ENCODE measurements at places on chromosomes 7 and 10.

DNA sequence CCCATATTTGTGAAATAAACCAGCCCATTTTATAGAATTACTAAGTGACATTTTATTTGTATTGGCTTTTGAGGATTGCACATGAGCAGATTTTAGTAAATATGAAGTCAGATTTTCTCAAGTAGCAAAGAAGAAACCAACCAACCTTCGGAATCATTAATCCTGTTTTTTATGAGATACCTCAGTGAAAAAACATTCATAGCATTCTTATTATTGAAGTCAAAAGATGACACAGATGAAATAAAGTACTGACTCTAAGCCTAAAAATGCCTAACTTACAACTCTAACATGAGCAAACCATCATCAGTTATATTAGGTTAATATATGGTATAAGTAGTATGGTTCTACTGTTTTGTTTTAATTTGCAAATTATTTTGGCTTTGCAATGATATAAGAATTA, 59.9 kb upstream of the AGBL3 start:
- DNase-seq = no peak

DNA sequence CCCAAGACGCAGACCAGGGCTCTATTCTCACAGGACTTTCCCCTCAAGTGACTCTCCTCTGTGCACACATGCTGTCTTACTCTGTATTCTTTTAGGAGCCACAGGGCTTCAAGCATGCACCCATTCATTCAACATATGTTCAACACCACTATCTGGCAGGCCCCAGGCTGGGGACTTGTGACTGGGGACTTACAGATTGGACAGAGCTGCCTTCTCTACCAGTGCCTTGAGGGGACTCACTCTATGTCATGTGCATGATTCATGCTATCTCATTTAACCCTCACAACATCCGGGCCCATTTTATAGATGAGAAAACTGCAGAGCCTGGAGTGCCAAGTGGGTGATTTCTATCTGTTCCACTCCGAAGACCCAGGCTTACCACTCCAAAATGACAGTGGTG, 34.3 kb downstream of the MYL10 start:
- no peak for DNase-seq

DNA sequence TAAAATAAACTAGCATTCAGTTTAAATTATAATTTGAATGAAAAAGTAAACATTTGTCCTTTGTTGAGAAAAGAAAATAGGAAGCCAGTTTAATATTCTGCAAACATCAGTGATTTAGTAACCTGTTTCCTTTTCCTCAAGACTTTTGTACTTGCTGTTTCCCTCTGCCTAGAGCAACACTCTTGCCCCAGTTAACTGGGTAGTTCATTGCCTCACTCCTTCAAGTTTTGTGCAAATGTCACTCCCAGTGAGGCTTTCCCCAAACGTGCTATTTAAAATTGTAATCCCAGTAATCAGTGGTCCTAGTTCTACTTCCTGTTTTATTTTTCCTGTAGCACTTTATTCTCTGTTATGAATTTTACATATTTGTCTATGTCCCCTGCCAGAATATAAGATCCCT, 23.8 kb downstream of the DLD start:
- DNase-seq = no peak

DNA sequence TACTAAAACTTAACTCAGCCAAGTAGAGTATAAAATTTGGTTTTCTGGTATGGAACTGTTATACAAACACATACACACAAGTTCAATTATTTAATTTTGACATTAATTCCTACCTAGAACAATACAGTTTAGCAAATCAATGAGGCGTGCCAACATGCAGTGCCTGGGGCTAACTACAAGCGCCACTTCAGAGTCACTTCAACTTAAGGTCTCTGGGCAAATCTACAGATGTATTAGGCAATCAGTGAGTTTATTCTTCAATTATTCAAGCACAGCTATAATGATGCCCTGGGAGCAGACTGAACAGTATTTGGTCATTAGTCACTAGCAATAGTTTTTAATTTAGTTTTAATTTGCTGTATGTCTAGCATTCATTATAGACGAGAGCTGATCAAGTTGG, 51.6 kb downstream of the HIBADH start:
- no peak for DNase-seq

DNA sequence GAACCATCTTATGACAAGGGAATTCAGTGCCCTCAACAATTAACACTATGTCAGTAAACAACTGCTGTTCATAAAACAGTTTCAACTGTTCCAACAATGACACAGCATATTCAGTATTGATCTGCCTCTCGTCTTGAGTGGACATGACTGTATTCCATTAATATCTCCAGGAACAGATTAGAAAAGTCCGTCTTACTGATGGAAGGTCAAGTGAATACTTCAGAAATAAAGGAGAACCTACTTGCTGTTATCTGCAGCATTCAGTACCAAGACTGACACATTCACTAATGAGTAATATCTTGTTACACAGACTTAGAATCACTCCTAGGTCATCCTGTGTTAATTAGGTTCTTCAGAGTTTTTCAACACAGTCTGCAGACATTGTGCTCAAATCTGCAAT, 12.1 kb downstream of the KBTBD2 start:
- DNase-seq = no peak

DNA sequence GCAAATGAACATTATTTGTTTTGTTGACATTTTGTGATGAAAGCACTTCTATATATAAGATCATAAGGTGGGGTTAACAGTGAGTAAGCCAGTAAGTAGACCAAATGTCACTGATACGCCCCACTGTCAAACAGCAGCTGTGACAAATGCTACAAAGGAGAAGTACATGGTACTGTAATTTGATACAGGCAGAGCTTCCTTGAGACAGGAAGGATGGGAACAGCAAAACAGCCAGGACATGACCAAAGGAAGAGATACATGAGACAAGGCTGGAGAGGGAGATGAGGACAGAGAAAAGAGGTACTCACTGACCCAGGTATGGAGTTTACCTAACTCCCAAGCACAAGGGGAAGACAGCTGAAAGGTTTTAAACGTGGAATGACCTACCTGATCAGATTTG, 127.0 kb downstream of the SRPK2 start:
- no peak for DNase-seq

- no peak for DNase-seq
These were observed 67.6 kb upstream of the NFE2L3 start for GRCh38 chr7:26084418-26084817.

DNA sequence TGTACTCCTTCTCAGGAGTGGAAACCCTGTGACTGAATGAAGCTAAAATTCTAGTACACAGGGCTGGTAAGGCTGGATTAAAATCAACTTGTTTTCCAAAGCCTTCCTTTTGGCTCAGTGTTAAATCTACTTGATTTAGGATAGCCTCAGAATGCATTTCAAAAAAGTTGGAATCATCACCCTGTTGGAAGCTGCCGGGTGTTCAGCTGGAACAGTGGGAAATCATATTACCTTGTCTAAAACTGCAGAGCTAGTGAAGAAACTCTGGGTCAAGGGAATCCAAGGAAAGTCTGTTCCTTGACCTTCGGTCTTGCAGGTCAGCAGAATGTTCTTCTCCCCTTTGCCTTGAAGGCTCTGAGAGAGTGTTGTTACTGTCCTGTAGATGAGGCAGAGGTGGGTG, 252.1 kb upstream of the INHBA start:
- DNase-seq = no peak

DNA sequence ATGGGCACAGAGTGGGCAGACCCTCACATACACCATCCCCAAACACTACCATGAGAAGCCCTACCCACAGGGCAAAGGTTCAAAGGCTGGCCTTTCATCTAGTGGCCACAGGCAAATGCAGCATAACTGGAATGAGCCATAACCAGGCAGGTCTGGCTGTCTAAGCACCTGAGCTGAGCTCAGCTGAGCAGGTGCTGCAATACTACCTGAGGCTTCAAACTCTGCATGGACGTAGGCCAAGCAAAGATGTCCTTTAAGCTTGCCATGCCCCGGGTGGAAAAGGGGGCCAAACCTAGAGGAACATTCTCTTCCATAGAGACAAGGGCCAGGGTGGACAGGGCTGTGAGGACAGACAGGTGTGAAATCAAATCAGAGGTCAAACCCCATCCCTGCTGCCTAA, 65.3 kb upstream of the CAMK2B start:
- DNase-seq = no peak

GRCh38 chr7:33534833-33535232, 370.5 kb upstream of the BMPER start:
- no peak for DNase-seq

GRCh38 chr10:30553018-30553625, 76.4 kb downstream of the LYZL2 start:
- DNase-seq = no peak

DNA sequence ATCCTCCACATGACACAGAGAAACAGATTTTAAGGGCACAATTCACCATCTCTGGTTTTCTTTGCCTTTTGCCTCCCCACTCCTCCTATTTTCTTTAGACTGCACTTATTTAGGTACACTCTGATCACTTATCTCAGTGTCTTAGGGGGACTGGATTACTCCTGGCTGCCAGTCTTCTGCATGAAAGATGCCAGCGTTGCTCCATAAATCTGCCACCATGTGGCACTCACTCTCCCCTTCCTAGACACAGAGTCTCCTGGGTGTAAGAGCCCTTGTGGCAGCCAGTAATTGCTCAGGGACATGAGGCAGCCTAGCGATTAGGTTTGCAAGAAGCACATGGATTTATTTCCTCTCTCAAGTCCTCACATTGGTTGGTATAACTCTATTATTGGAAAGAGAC, 34.5 kb upstream of the RBM20 start:
- no peak for DNase-seq

DNA sequence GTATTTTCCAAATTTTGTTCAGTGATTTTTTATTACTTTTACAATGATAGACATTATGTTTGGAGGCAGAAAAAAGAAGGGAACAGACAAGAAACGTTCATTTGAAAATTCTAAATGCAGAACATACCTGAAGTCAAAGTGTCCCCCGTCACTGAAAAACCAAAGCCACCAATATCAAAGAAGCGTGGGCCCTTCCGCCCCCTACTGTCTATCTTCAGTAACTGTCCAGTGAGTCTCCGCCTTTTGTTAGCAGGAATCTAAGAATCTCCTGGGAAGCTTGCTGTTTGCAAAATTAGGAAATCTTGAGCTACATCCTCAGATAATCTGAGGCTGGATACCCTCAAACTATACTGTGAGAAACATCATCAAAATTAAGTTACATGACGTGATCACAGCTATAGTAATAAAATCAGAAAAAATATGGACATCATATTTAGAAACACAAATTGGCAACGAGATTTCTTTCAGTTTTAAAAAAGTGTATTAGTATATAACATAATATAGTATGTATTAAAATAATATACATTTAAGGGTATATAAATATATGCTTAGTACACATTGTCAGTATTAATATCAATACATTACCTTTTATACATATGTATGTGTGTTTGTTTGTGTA, 169.3 kb upstream of the AKR1E2 start:
- DNase-seq = peak; percentile 71

GRCh38 chr10:66572700-66573099, 353.1 kb upstream of the LRRTM3 start:
- no peak for DNase-seq

DNA sequence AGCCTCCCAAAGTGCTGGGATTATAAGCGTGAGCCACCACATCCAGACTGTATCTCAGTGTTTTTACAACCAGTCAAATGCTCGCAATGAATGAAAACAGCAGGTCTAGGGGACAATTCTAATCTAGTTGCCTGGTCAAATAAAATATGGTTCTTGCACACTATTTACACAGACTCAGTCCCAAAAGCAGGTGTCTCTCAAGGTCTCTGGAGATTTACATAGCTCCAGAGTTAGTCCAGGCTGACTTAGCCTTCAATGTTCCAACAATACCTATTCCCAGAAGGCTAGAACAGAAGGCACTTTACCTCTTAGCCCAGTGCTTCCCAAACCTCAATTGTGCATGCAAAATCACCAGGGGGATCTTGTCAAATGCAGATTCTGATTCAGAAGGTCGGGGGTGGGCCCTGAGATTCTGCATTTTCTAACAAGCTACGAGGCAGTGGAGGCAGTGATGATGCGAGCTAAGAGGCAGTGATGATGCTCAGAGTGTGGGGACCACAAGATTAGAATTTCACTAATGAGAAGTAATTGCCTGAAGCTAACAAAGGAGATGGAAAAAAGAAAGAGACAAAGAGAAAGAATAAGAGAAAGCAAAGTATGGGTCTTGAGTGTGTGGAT, 6.4 kb downstream of the KIAA1549 start:
- DNase-seq = no peak

DNA sequence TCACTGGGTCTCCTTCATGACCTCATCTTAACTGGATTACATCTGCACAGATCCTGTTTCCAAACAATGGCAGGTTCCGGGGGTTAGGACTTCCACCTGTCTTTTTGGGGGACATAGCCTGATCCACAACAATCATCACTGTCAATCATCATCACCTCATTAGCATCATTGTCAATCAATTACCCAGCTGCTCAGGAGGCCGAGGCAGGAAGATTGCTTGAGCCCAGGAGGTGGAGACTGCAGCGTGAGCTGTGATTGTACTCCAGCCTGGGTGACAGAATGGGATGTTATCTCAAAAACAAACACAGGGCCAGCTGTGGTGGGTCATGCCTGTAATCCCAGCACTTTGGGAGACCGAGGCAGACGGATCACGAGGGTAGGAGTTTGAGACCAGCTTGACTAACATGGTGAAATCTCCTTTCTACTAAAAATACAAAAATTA, 18.7 kb downstream of the AMZ1 start:
- DNase-seq = no peak

DNA sequence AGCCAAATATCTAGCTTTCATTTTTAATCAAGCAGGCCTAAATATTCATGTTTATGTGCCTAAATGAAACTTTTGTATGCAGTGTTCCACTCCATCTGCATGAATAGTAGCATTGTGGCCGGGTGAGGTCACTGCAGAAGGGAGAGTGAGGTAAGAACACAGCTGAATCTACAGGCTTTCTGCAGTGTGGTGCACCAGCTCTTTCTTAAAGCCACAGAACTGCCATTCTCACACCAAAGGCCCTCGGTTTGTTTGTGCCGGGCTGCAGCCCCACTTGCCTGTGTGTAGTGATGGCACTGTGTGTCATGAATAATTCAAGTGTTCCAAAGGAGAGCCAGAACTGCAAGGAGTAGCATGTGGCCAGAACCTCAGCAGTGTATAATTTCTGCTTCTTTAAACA, 204.1 kb downstream of the TRIL start:
- DNase-seq = no peak

DNA sequence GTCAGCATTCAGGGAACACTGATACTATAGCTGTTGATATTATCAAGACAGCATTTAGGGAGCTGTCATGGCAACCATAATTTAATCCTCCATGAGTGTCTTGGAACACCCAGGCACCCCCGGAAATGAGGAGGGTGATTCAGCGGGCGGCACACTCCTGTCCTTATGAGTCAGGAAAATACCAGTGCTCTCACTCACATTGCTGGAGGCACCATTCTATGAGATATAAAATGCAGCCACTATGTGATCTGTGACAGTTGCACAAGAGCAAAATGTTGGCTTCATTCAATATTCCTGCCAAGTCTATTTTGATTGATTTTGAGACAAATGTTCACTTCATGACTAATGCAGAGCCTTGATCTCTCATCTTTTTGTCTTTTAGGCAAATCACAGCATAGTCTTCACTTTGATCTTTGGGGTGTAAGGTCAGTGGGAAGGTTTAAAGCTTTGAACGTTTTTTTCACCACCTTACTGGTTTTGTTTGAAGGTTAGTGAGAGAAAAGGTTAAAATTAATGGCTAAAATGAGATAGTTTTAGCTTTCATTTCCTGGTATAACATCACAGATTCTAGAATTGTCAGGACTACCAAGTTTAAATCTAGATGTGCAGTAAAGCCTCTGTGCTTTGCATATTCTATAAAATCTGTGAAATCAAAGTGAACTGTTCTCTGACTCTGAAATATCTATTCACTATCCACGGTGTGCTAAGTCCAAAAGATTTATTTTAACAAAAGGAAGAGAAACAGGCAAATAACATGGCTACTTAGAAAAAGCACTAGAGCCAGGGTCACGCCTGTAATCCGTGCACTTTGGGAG, 12.4 kb upstream of the ARHGAP12 start:
- DNase-seq = no peak

Measured in CD4-positive, alpha-beta T cell treated with Interleukin-2 at 100 ng/mL for 4 hours (primary cell).